ENCODE measurements at places on chromosomes 2 and 18.

DNA sequence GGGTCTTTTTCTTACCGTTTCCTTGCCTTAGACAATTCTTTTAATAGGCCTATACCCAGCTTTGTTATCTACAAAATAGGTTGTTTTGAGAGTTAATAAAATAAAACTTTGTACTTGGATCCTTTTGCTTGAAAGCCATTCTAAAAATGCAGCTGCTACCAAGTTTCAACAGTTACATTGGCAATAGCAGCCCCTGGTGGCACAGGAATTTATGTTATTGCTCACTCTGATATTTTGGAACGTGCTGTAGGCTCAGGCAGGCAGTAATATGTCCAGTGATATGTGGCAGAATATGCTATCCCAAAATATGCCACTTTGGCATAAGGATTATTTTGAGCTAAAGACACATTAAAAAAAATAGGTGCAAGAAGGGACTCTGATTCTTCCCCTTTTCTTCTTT is 6.7 kb upstream of the COMMD1 start:
- no peak for DNase-seq

DNA sequence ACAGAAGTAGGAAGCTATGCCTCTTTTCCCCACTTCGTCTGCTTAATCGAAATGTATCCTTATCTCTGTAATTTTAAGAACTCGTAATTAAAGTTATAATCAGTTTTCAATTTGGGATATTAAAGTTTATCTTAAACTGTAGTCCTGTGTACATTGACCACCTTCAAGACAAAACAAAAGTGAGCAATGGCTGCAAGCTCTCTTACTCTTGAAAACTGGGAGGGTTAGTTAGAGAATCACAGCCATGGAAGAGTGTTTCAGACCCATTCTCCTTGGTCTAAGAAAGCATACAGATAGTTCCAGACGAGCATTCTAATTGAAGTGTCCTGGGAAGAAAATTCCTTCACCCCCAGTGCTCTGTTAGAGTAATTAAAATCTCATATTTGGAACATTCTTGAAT is 2.0 kb downstream of the KCMF1 start:
- DNase-seq: no peak

DNA sequence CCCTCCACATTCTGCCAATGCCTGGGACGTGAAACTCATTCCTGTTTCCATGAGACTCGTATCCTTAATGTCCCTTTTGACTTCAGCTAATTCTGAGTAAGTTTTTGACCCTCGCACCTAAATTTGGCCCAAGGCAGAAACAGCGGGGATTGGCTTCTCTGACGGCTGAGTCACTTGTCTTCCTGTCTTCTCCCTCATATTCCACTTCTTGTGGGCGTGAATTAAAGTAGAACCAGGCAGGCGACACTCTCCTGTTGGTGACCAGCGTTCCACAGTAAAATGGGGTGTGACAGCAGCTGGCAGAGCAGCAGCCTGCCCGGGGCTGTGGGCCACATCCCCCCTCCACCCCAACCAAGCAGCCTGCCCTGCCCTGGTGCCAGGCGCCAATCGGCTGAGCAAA is 15.5 kb downstream of the TTC32 start:
- no peak for DNase-seq

- no peak for DNase-seq
Observed at GRCh38 chr18:10297086-10297485, 157.3 kb upstream of the APCDD1 start.

GRCh38 chr18:35609236-35609635 is 27.7 kb downstream of the GALNT1 start:
- DNase-seq: no peak

GRCh38 chr2:42464631-42465030 is 29.2 kb downstream of the KCNG3 start:
- no peak for DNase-seq

GRCh38 chr2:173931751-173932150 is 33.4 kb downstream of the SP3 start:
- DNase-seq: no peak

DNA sequence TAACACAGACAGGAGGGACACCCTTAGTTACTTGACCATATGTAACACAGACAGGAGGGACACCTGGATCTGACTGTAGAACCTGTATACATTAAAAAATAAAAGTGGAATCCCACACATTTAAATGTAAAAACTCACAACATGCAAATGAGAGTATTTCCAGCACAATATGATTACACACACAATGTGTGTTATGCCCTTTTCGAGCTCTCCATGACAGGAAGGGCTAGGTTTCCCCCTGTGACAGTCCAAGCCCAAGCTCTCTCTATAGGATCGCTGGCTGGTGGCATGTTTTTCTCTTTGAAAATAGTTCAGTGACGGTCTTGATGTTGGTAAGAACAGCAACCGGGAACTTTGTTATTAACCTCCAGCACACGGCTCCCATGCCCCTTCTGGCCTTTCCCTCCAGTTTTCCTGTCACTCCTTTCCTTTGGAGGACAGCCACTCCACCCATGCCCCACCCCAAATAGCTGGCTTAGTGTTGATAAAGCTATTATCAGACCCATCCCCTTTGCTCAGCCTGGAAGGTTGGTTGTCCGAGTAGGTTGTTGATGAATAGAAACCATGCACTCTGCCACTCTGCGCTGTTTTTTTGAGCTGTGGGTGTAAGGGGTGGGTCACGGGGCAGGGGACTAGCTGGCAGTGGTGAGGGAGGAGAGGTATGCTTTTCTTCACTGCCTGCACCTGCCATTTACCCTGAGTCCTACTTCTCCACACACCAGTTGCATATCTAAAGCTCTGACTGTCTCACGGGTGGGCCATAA is 2.7 kb downstream of the RASGRP3 start:
- no peak for DNase-seq

GRCh38 chr2:69780921-69781320 is 39.0 kb downstream of the ANXA4 start:
- DNase-seq: no peak

GRCh38 chr18:58547864-58548263 is 81.0 kb downstream of the ALPK2 start:
- DNase-seq: no peak

DNA sequence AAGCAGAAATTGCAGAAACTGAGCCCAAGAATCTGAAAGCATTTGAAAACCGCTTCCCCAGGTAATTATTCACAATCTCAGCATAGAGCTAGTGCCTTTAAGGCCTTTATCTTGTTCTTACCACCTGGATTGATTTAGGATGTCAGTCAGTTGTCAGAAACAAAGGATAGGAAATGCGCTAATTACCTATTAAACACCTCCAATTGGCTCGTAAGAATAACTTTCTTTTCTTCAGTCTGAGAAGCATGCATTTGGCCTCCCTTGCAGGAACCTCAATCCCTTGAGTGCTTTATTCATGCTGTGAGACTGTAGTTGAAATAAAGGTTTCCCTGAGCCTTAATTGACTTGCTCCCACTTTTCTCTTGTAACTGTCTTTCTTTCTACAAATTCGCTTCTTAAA is 400.3 kb upstream of the LRATD1 start:
- DNase-seq: no peak

DNA sequence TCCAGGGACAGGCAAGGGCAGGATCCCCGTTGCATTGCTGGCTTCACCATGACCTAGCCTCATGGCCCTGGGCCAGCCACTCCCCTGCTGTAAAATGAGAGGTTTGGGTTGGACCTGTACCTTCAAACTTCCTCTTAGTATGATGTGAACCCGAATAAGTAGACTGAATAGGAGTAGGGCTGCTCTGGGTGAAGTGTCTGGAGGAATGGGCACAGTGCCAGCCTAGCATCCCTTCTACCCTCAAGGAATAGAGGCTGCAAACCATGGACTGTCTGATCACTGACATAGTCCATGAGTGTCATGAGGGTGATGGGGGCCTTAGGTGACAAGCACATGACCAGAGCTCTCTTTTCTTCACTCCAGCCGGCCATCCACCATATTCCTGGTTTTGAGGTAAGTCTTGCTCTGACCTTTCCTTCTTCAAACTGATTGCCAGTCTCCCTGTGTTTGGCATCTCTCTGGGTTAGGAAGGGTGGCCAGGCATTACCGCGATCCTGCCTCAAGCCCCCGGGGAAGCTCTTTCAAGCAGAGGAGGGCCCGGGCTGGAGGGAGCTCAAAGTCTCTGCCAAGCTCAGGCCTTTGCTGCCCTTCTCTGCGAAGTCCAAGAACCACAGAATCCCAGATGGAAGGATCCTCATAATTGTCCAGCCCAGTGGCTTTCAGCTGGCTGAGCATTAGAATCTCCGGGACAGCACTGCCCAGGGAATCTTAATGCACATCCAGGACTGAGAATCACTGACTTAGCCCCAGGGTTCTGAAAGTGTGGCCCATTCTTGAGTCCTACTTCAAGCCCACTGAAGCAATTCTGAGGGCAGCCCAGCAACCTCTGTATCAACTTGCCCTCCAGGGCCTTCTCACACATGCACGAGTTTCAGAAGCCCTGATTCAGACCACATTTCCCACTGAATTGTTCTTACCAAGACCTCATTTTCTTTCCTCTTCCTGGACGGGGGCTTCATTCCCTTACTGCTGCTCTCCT is 148.1 kb downstream of the DYSF start:
- DNase-seq: no peak

- no peak for DNase-seq
Observed at GRCh38 chr2:125398738-125399524, 1257.0 kb upstream of the GYPC start.

GRCh38 chr2:241030333-241030680 is 31.9 kb downstream of the SNED1 start:
- DNase-seq: no peak

DNA sequence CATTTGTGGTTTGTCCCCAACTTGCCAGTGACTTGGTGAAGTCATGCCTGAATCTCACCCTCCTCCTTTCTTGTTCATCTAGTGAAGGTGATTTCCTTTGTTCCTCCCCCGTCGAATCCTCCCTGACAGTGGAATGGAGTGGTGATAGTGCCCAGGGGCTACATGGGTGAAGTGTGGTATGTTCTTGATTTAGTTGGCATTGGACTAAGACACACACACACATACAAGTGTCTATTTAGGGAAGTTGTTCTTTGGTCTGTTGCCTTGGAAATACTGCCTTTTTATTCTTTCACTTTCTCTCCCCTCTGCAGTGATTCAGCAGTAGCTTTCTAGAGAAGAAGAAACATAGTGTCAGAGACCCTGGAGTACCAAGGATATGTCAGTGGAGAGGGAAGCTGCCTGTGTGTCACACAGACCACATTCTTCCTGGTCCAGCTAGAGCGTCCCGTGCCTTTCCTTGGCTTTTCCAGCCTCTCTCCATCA is 10.9 kb downstream of the INPP4A start:
- DNase-seq: no peak

GRCh38 chr18:11902522-11903292 is 5.4 kb downstream of the MPPE1 start:
- DNase-seq: no peak

DNA sequence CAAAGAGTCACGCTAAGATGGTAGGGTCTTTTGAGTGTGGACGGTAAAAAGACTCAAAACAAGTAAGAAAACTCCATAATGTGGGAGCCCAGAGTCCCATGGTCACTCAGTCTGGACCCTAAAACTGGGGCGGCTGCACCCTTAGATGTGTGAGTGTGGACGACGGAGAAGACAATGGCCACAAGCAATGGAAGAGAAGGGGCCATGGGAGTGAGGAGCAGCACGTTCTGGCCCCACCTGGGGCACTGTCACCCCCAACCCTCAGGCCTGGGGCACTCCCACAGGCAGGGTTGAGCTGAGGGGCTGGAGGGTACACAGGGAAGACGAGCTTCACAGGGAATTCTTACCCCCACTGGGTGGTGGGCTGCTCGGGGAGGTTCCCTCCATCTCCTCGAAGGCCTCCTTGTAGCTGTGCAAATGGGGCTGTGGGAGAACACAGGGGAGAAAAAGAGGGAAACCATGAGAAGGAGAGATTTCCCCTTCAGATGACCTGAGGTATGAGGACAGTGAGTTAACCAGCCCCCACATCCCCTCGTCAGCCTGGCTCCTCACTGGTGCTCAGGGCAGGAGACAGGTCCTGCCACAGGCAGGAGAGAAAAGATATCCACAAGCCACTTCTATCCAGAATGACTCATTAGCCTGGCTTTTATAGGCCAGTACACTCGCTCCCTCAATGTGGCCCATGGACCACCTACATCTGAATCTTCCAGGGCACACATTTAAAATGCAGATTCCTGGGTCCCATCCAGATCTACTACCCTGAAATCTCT is 167.9 kb downstream of the TNS1 start:
- DNase-seq: no peak

DNA sequence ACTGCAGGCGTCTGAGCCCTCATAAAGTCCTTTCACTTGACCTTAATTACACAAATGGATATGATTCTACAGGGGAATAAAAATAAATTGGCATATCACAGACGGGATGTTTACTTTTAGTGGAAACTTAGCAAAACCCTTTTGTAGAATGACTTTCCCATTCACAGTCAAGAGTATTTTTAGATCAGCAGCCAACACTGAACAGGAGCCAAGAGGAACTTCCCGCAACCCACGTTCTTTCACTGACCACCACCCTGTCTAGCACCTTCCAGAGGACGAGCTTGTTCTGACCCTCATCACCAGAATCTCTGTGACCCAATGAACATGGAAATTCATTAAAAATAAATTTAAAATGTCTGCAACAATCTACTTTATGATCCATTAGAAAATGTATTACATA is 119.0 kb upstream of the SNTG2 start:
- no peak for DNase-seq

GRCh38 chr2:13335862-13336535 is 619.3 kb downstream of the TRIB2 start:
- DNase-seq: no peak

DNA sequence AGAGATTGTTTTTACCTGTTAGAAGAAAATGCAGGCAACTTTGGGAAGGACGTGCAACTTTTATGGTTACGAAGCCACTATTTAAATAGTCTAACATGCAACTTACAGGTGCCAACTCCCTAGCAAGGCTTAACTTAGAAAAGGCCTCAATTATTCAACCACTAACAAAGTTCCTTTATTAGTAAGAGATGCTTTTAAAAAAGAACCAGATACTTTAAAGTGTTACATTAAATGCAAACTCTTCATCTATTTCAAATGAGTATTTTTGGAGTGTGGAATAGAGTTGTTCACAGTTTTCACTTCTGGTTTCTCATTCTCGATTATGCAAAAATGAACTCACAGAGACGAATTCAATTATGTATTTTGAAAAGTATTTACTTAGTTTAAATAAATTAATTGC is 51.7 kb downstream of the PELI1 start:
- no peak for DNase-seq

DNA sequence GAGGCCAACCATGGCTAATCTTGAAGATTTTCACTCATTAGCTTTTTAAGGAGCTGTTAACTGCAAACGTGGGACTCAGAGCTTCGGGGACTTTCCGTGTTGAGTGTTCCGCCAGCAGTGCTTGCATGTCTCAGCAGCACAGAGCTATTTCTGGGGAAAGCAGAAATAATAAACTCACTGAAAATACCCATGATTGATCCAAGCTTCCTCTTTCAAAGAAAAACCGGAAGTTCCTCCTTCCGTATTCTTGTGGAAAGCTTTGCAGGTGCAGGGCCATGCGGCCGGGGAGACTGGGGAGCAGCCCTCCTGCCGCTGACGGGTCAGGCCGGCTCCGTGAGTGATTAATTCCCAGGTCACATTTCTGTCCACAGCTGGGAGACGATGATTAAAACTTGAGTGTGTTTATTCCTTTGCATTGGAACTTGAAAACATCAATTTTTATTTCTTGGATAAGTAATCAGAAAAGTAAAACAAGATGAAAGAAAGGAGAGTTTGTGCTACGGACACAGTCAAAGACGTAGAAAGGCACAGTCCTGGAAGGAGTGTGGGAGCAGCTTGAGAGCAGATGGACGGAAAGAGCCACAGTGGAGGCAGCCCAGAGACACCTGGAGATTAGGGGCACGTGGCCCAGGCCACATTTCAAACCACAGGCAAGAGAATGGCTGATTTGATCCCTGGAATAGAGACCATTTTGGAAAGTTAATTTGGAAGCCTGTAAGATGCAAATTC is 54.2 kb upstream of the CTDP1 start:
- DNase-seq: no peak

GRCh38 chr2:130852521-130853115 is 15.9 kb downstream of the ARHGEF4 start:
- DNase-seq: no peak

Data from activated T-cell treated with anti-CD3 and anti-CD28 coated beads, Interleukin-2, amount 50 U/mL, for 1 hour (primary cell).